Hematopoietic multipotent progenitor cell treated with erythropoietin and hydrocortisone succinate and interleukin-3 and kit ligand, for 4 days (in vitro differentiated cells): ENCODE measurements at places on chromosomes 13 and 19.
A peak's percentile ranks its signal among the peaks of the same experiment; 100 is the strongest.

GRCh38 chr19:4861147-4861546, 6.3 kb downstream of the PLIN3 start:
- no peak for DNase-seq

DNA sequence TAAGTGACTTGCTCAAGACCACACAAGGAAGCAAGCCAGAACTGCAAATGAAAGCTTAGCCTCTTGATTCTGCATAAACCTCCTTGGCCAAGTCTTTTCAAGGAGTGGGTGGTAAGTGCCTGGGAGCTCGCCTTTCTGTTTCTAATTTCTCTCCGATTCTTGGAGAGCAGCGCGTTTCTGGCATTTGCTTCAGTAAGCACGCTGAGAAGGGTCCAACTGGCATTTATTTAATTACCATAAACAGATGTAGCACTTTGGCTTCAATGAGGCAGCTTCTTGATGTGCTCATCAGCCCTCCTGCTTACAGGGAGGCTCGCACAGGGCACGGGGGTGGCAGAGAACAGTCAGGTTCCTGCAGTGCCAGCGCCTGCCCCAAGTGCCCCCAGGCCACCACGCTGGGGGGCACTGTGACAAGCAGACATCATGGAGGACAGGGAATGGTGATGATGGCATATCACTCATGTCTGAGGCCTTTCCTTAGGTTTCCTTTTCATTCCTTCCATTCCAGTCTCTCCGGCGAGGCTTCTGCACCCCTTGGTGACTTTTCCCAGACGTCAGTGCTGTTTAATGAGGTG, 13.3 kb downstream of the SIAH3 start:
- no peak for DNase-seq

- DNase-seq = no peak
Measured at GRCh38 chr19:53389571-53389970, 5.4 kb upstream of the ZNF765 start.

- DNase-seq = no peak
Measured at GRCh38 chr19:14000691-14001375, 5.3 kb downstream of the RFX1 start.

- peak; percentile 30 for DNase-seq
Measured at GRCh38 chr13:20727856-20728255, 24.4 kb downstream of the IL17D start.

GRCh38 chr13:44932171-44932849, 57.0 kb downstream of the NUFIP1 start:
- no peak for DNase-seq

DNA sequence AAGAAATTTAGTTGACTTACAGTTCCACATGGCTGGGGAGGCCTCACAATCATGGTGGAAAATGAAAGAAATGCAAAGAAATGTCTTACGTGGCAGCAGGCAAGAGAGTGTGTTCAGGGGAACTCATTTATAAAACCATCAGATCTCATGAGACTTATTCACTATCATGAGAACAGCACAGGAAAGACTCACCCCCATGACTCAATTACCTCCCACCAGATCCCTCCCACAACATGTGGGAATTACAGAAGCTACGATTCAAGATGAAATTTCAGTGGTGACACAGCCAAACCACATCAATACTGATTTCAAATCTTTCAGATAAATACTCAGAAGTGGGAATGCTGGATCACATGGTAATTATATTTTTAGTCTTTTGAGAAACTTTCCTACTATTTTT, 1357.9 kb downstream of the SLITRK5 start:
- DNase-seq = no peak

GRCh38 chr13:27450921-27451471, 632 bp upstream of the MTIF3 start:
- DNase-seq = peak; percentile 54

DNA sequence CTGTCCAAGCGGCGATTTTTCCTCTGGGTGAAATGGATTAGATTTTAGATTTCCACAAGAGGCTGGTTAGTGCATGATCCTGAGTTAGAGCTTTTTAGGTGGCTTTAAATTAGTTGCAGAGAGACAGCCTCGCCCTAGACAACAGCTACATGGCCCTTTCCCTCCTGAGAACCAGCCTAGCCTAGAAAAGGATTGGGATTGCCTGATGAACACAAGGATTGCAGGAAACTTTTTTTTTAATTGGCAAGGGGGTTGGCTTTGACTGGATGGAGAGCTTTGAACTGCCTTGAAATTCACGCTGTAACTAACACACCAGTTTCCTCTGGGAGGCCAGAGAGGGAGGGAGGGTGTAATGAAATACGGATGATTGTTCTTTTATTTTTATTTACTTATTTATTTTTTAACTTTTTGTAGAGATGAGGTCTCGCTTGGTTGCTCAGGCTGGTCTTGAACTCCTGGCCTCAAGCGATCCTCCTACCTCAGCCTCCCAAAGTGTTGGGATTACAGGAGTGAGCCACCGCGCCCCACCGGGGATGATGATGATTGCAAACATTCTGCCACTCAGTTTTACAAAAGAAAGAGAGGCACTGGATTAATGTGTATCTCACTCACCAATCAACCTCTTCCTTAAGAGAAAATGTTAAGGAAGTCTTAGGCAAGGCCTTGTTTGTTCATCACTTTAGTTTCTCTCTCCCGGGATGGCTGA, 1.9 kb downstream of the LDLR start:
- DNase-seq = no peak

DNA sequence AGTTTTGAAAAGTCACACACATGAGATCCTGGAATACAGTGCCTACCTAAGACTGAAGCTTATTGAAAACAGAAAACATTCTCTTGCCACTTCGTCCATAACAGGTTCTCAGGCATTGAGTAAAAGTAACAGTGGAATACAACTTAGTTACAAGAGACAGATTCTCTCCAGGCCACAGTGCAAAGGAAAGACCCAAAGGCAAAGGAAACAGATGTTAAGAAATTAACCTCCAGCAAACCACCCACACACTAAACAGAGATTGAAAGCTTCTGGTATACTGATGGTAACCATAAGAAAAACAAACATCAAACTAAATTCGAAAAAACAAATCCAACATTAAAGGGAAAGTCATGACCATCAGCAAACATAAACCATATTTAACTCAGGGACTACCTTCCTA, 914.7 kb downstream of the SLITRK5 start:
- DNase-seq = peak; percentile 32

DNA sequence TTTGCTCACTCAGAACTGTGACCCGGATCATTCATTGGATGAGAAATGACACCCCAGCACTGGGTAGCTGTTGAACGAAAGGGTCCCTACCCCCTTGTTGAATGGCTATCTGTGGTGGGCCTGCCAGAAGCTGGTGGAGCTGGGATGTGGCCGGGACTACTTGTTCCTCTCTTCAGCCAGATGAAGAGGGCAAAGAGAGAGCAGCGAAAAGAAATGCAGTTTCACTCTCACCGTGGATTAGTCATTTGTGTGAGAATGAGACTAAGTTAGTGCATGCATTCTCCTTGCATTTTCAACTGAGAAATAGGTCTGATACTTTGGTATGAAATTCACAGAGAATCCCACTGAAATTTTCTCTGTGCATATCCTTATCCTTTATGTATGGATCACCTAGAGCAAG, 553.1 kb downstream of the IRS2 start:
- no peak for DNase-seq

DNA sequence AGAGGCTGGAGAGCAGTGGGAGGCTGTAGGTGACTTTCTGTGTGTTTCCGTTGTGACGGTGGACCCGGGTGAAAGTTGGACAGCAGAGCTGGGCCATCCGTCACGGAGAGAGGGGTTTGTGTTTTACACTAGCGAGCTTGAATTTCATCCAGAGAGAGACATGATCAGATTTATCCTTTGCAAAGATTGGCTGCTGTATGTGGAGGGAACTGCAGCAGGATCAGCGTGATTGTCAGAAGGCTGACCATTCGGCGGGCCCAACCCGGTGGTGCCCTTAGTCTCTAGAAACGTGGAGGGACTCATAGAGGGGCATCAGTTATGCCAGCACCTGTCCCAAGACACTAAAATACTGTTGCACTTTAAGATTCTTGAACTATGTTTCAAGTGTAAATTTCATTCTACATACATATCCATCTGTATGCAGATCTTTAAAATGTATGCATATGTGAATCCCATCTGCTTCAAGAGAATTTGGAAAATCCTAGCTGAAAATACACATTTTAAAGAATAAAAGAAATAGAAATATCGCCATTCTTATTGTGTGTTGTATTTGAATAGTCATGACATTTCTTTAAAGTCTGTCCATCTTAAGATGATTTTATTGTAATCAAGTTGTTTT, 7.0 kb downstream of the FAM124A start:
- DNase-seq = no peak

- peak; percentile 90 for DNase-seq
Measured at GRCh38 chr19:12703046-12703445, 6.6 kb upstream of the FBXW9 start.

DNA sequence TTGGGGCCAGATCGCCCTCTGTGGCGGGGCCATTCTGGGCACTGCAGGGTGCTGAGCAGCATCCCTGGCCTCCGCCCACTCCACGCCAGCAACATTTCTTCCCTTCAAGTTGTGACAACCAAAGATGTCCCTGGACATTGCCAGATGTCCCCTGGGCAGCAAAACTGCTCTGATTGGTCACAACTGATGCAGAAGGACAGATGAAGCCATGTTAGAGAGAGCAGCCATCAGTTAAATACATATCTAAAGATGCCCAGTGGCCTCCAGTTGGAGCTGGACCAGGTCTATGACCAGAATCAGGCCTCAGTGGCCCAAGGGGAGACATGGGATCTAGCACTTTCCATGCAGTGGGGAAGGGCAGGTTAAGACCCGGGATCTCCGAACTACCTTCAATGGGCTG, 125.7 kb downstream of the PTPRS start:
- DNase-seq = no peak

DNA sequence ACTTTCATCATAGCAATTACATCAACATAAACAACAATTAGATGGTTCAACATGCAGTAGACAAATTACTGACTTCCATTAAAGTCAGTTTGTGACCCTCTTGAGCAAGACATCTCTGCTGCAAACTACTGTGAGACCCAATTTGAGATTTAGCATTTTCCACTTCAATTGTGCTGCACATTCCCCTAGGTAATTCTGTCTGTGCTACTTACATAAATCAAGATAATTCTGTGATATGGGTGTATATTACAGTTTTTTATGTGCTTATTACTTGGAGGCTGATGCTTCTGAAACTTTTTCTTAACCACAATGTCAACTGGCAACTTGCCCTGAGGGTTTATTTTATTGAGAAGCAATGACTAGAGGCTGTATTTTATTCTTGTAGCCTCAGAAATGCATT, 1714.4 kb downstream of the OLFM4 start:
- DNase-seq = no peak

GRCh38 chr19:679418-680286, 3.5 kb downstream of the FSTL3 start:
- peak; percentile 72 for DNase-seq

- no peak for DNase-seq
Measured at GRCh38 chr19:29630655-29631054, 24.6 kb downstream of the POP4 start.

- peak; percentile 28 for DNase-seq
Measured at GRCh38 chr13:94416454-94417080, 62.9 kb downstream of the DCT start.

GRCh38 chr13:74796157-74796556, 662.0 kb upstream of the KLF12 start:
- no peak for DNase-seq

- no peak for DNase-seq
Measured at GRCh38 chr19:17618936-17619335, 63.5 kb downstream of the COLGALT1 start.

- DNase-seq = peak; percentile 33
Measured at GRCh38 chr13:70795484-70795883, 687.2 kb upstream of the KLHL1 start.

DNA sequence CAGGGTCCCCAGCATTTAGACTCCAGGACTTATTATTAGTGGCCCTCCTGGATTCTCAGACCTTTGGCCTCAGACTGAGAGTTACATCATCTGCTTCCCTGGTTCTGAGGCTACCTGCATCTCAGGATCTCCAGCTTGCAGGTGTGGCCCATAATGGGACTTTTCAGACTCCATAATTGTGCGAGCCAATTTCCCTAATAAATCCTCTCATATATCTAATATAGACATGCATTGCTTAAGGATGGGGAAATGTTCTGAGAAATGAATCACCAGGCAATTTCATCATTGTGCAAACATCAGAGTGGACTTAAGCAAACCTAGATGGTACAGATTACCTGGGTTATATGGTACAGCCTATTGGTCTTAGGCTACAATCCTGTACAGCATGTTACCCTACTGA, 116.5 kb upstream of the FBXL3 start:
- DNase-seq = no peak

GRCh38 chr19:1264801-1265614, 4.1 kb upstream of the CIRBP start:
- DNase-seq = no peak

- no peak for DNase-seq
Measured at GRCh38 chr13:26449063-26449848, 108.2 kb upstream of the WASF3 start.

DNA sequence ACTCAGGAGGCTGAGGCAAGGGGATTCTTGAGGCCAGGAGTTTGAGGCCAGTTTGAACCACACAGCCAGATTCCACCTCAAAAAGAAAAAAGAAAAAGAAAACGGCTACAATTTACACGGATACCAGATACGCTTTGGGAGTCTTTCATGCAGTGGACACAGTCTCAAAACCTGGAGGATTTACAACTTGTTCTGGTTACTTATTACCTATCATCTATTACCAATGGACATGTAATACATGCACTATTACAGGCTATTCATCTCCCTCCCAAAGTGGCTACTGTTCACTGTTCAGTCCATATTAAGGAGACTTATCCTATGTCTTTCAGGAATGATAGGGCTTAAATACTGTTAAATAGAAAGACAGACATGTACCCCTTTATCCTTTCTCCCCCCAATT, 33.3 kb downstream of the ZNF823 start:
- DNase-seq = no peak

DNA sequence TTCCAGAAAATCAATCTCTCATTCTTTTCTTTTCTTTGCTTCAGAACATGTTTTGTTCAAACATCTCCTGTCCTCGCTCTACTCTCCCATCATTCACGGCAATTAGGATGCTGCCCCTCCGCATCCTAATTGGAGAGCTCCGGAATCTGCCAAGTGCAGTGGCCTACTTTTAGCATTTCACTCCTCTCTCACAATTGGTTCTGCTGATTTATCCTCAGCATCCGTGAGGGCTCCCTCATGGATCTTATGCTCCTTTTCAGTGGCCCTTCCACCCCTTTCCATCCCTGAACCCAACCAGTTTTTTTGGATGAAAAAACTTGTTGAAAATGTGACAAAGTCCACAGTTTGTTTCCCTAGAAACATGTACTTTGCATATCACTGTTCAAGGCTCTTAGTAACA, 22.4 kb downstream of the AMER2 start:
- DNase-seq = no peak
